Ovary (tissue), 10 donors: ENCODE measurements at places on chromosomes 16 and 17. TPM values are rescaled to one million over a fixed set of nuclear protein-coding genes. Genes with fewer than 3 reads are reported as not detected.

- H3K36me3 ChIP-seq, result no peaks in the 10 kb centered on the region
- DNase-seq, result peak; percentile 52
- peak overlapping the region; percentile 88 for H3K27ac ChIP-seq
- peak overlapping the region; percentile 87 for H3K4me3 ChIP-seq
- H3K4me1 ChIP-seq, result no peaks in the 10 kb centered on the region
Measured at GRCh38 chr16:87317750-87318644, 805 bp upstream of the C16orf95 start.

GRCh38 chr17:51322390-51323029 is 62.2 kb downstream of the UTP18 start:
- H3K27me3 ChIP-seq, result no peaks in the 10 kb centered on the region
- DNase-seq, result no peak
- no peak overlapping the region for H3K4me3 ChIP-seq
- no peaks in the 10 kb centered on the region for H3K36me3 ChIP-seq
- H3K4me1 ChIP-seq, result no peaks in the 10 kb centered on the region

- H3K4me3 ChIP-seq, result no peak overlapping the region
- DNase-seq, result no peak
- H3K4me1 ChIP-seq, result peaks cover 3% of the 10 kb centered on the region
Measured at GRCh38 chr16:56769677-56770076, 39.7 kb downstream of the NUP93 start.

- H3K36me3 ChIP-seq, result no peaks in the 10 kb centered on the region
- H3K4me1 ChIP-seq, result peaks cover 3% of the 10 kb centered on the region
- H3K4me3 ChIP-seq, result no peak overlapping the region
- H3K27ac ChIP-seq, result no peak overlapping the region
- H3K27me3 ChIP-seq, result no peaks in the 10 kb centered on the region
Measured at GRCh38 chr16:46986438-46986837, 13.0 kb upstream of the DNAJA2 start.

GRCh38 chr17:81109957-81110356 is 55.4 kb upstream of the PVALEF start:
- no peak for DNase-seq
- H3K4me3 ChIP-seq, result no peak overlapping the region

DNA sequence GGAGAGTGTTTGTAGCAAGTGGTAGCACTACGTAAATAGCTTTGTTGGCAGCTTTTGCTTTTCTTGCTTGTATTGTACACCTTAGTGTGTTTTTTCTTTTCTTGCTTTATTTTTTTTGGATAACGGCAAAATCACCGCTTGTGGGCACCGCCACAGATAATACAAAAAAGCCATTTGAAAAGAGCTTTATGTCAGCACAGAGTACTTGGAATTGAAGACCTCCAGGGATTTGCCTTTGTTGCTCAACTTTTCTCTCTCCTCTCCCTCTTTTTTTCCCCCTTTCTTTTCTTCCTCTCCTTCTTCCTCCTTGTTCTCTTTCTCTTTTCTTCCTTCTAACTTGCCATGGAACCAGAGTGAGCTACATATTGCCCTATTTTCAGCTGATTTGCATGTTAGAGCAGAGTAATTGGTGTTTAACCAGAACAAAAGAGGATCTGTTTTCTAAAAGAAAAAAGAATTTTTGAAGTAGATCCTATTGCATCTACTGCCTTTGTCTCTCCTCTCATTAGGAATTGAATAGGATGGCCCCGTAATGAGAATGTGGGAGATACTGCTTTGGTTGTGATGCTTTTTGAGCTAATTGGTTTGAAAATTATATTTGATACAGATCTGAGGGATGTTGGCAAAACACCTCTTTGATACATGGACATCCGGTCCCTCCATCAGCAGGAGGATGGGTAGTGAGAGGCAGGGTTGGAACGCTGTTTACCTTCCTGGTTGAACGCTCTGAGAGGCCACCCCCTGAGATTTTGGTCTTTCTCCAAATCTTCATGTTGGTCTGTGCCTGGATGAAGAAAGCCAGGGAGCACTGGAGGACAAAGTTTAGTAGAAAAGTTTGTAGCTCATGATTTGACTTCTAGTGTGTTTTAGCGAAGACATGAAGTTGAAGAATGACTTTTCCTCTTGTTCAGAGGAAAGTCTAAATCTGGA is 85.6 kb downstream of the MSI2 start:
- no peak overlapping the region for H3K27ac ChIP-seq
- H3K36me3 ChIP-seq, result no peaks in the 10 kb centered on the region
- DNase-seq, result no peak
- H3K4me1 ChIP-seq, result peaks cover 3% of the 10 kb centered on the region

Gene GAS2L2
- total RNA-seq, result 0.37 TPM

Gene OMG
- not detected for total RNA-seq

Gene TBC1D3D
- total RNA-seq, result 0.59 TPM

Gene CDH5
- total RNA-seq, result 24.7 TPM

Gene KRT20
- not detected for total RNA-seq
